Activated CD8-positive, alpha-beta memory T cell treated with anti-CD3 and anti-CD28 coated beads for 4 hours (primary cell): ENCODE measurements at places on chromosomes 4 and X.

DNA sequence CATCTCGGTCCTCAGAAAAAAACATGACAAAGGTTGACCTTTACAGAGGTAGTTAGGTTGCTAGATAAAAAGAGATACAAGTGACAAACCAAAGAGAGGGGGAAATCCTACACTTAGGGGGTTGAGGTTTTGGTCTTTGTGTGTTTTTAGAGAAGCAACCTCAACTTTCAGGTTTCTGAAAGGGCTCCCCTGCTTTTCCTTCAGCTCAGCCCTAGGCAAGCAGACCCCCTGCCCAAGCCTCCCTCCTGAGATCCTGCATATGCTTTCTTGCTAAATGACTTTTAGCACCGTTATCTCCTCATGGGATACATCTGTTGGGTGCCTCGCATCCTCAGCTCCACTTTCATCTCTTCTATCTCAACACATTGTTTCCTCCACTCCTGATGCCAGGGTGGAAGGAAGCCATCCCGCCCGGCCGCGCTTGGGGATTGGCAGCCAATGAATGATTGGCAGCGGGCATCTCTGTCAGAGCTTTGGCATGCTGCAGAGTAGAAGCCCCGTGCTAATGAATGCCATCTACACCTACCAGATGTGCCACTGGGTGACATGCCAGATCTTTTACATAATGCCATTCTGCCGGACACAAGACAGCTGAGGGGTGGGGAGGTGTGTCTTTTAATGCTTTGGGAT, 15.0 kb upstream of the PRDM8 start:
- DNase-seq, result no peak

DNA sequence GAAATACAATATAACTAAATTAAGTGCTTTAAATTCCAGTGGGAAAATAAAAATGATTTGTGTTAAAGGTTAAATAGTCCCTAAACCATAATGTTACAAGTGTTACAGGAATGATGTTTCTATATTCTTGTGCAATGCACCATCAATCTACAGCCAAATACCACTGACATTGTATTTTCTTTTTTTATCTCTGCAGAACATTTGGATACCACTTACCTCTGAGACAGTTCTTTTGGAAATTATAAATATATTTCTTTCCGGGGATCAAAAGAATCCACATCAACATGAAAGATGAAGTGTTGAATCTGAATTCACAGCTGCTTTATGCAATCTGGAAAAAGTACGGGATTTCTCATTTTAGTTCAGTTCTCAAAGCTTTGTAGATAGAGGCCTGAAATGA, 518.3 kb upstream of the AGA start:
- DNase-seq, result no peak

GRCh38 chr4:86362510-86362909, 2.7 kb upstream of the MAPK10 start:
- DNase-seq, result no peak

GRCh38 chr4:79662651-79663050, 254.6 kb upstream of the GK2 start:
- DNase-seq, result no peak

- peak; percentile 29 for DNase-seq
Measured at GRCh38 chrX:107205770-107206696, at the start of the genes DNAAF6 and NUP62CL. TSS of gene DNAAF6 (plus strand) at chrX:107206611. CDS start at chrX:107212876, 6,265 bp downstream. TSS of gene NUP62CL (minus strand) at chrX:107206433. CDS start at chrX:107175146, 31,287 bp downstream.

DNA sequence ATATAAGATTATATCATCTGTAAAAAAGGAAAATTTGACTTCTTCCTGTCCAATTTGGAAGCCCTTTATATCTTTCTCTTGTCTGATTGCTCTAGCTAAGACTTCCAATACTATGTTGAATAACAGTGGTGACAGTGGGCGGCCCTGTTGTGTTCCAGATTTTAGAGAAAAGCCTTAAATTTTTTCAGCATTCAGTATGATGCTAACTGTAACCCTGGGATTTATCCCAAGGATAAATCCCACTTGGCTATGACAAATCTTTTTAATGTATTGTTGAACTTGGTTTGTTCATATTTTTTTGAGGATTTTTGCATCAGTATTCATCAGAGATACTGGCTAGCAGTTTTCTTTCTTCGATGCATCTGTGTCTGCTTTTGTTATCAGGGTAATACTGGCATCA, 217.2 kb upstream of the ARSJ start:
- no peak for DNase-seq
